Stimulated activated CD8-positive, alpha-beta memory T cell treated with anti-CD3 and anti-CD28 coated beads, Interleukin-7, amount 100 ng/mL, for 24 hours (primary cell): ENCODE measurements at places on chromosomes 3 and 15.

GRCh38 chr3:183159333-183159732, 3.2 kb downstream of the LAMP3 start:
- DNase-seq, result no peak

GRCh38 chr3:127780536-127781400, 41.5 kb downstream of the MGLL start:
- DNase-seq, result no peak

DNA sequence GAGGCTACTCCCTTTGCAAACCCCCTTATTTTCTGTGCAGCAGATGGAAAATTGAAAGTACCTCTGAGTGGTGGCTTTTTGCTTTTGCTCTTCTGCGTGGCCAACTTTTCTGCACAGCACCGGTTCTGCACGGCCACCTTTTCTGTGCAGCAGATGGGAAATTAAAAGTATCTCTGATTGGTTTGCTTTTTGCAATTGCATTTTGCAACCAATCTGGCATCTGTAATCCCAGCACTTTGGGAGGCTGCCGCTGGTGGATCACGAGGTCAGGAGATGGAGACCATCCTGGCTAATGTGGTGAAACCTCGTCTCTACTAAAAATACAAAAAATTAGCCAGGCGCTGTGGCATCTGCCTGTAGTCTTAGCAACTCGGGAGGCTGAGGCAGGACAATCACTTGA, 79.5 kb upstream of the CHMP2B start:
- no peak for DNase-seq

- no peak for DNase-seq
These were observed 143.2 kb upstream of the PLXND1 start for GRCh38 chr3:129749692-129750091.

DNA sequence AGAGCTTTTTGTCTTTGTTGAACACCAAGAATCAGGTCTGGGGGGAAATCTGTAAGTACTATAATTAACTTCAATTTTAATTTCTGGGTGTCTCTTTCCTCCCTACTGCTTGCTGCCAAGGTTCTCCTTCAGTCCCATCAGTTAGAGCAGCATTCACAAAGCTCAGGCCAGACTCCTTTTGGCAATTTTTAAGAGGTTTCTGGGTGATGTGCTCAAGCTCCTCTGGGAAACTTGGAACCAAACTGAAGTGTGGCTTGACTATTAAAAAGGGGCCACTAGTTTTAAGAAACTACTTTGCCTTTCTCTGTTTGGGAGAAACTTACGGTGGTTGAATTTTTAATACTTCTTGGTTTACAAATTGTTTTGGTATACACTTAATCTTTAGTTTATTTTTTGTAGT, 227.7 kb upstream of the SOX2 start:
- no peak for DNase-seq

DNA sequence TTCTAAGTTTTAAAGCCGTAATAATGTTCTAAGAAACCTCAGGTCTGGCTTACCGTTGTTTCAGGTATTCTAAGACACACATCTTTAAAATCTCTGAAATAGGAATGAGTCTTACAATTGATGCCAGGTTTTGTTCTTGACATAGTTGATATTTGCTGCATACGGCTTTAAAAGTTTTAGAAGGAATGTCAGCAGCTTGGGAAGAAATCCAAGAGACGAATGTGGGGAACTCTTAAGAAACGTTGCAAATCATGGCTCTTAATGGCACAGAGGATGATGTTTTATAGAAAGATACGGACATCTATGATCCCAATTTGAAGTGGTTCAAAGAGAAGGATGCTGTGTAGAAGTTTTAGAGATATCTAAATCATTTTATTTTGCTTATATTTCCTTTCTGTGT, 11.5 kb downstream of the NUDT16 start:
- no peak for DNase-seq

DNA sequence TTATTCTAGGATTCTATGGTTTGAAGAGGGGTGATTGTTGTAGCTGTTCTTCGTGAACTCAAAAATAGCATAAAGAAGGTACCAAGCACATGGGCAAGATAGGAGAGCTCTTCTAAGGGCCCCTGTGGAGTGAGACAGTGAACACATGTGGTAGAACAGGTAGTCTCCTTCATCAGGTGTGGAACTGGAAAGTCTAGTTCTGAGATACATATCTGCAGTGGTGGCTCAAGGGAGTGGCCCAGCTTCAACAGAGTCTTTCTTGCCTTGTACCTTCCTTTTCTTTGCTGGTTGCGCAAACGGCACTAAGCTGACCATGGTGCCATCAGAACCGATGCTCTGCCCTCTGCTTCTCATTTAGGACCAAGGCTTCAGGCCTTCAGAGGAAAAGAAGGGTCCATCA, 65.2 kb downstream of the CERS3 start:
- no peak for DNase-seq

GRCh38 chr3:69997631-69998307, 1.8 kb upstream of the SAMMSON start:
- no peak for DNase-seq
